ENCODE measurements at places on chromosomes 5 and 9.

DNA sequence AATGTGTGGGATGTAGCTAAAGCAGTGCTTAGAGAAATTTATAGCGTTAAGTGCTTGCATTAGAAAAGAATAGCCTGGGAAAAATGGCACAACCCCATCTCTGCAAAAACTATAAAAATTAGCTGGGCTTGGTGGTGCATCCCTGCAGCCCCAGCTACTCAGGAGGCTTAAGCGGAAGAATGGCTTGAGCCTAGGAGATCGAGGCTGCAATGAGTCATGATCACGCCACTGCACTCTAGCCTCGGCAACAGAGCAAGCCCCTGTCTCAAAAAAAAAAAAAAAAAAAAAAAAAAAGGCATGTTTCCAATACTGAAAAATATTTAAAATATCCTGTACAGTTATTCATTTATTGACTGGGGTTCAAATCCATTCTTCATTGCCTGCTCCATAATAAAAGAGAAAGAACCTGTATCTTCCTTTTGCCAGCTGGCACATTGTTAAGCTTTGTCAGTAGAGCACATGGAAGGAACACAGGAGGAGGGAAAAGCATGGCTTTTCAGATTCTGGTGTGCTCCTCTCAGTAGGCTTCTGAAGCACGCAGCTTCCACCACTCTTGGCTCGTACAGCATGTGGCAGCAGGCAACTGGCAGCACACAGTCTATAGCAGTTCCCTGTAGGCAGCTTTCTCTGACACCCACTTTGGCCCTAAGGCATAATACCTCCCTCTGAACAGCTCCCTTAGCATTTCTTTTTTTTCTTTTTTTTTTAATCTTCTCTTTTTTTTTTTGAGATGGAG is 73.5 kb downstream of the TRIM36 start:
- no peak for DNase-seq

GRCh38 chr9:92649007-92649406 is 20.9 kb downstream of the IPPK start:
- no peak for DNase-seq

- DNase-seq = no peak
These were observed 115.3 kb downstream of the UNC13B start for GRCh38 chr9:35277171-35277520.

GRCh38 chr5:125011947-125012346 is 265.5 kb upstream of the ZNF608 start:
- no peak for DNase-seq

All from GDM1 (cell line).